Ovary (tissue), 10 donors: ENCODE measurements at places on chromosomes 1 and 21.

GRCh38 chr1:167672831-167673230 is 42.8 kb downstream of the RCSD1 start:
- H3K27ac ChIP-seq, result no peak overlapping the region
- H3K36me3 ChIP-seq, result no peaks in the 10 kb centered on the region
- no peak overlapping the region for H3K4me3 ChIP-seq
- H3K4me1 ChIP-seq, result no peaks in the 10 kb centered on the region
- no peaks in the 10 kb centered on the region for H3K27me3 ChIP-seq

DNA sequence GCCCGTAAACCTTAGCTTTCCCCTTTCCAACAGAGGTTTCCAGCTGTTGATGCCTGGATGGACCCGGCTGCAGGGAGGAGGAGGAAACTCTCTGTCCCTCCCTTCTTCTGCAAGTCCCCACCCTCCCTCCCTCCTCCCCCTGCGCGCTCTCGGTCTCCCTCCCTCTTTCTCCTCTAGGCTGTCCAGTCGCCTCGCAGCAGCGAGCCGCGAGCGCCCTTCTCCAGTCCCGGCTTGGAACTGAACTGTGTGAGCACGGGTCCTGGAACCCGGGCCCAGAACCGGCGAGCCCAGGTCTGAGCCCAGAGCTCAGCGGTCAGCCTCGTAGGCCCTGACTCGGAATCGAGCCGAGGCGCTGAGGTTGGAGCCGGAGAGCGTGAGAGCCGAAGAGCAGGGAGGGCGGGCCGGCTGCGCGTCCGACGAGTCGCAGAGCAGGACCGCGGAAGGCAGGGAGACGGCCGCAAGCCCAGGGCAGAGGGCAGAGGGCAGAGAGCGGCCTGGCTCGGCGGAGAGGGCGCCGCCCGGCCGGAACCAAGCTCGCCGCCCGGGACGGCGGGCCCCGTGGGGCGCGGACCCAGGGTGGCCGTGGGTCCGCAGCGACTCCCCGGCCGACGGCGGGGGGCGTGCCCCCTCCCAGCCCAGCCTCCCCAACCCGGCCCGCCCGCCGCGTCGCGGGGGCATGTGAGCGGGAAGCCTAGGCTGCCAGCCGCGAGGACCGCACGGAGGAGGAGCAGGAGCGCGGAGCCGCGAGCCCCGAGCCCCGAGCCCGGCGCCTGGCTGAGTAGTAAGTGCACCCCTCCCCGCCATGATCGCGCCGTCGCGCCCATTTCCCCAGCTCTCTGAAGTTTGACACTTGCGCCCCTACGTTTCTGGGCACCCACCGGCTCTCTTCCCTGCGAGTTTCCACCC is at the start of gene SOX13:
Gene SOX13, plus strand, starts transcription at position 185 of the 906 bp plus-strand sequence. CDS start 39,801 bp downstream, outside the sequence.
- H3K27me3 ChIP-seq, result no peaks in the 10 kb centered on the region
- peak within 1 kb of the TSS; percentile 70 for H3K4me3 ChIP-seq
- H3K4me1 ChIP-seq, result peaks cover 5% of the 10 kb centered on the region

GRCh38 chr1:103492003-103492625 is 33.4 kb upstream of the RNPC3 start:
- H3K36me3 ChIP-seq, result no peaks in the 10 kb centered on the region
- no peak for DNase-seq
- H3K27ac ChIP-seq, result no peak overlapping the region
- H3K4me3 ChIP-seq, result no peak overlapping the region

DNA sequence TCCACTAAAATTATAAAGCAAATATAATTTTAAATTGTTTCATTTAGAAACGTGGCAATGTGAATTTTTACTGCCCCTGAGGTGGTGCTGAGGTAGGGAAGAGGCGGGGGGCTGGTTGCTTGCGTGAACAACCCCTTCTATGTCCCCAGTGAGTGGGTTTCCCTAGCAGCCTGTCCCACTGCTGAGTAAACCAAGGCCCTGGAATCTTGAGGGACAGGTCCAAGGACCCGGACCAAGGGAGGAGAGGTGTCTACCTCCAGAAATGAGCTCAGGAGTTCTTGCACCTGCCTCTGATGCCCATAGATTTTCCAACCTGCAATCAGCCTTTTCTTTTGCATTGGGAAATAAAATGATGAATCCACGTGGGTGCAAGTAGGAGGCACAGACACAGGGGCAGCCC is 649 bp upstream of the LDLRAD1 start:
- no peak overlapping the region for H3K27ac ChIP-seq
- no peaks in the 10 kb centered on the region for H3K36me3 ChIP-seq
- no peak overlapping the region for H3K4me3 ChIP-seq
- H3K27me3 ChIP-seq, result no peaks in the 10 kb centered on the region
